NCI-H2029 (cell line): ENCODE measurements at places on chromosomes 3 and 15.

DNA sequence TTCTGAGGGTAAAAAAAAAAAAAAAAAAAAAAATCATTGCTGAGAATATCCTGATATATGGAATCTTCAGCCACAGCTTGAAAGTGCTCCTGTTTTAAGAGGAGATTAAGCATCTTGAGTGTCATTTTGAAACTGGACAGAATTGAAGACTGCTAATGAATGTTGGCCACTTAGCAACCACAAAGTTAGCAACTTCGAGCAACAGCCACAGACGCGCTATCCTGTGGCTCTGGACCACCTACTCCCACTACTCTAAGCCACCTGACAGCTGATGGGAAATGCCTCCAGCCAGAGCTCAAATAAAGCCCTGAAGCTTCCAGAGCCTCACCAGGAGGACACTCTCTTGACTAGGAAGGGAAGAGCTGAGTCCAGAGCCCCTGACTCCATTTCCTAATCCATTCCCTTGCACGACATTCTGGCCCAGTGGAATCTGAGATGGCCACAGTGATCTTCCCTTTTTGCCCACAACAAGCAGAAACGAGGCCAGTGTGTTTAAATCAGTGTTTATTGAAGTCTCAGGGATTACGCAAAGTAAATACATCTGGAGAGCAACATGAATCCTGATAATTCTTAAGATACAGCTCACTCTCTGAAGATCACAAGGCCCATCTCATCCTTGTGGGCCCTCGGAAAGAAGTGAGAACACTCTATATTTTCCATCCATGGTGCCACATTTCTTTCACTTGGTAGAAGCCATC is 58.6 kb downstream of the TMEM212 start:
- DNase-seq: no peak

- DNase-seq: no peak
These were observed 98.0 kb upstream of the BOC start for GRCh38 chr3:113113361-113113760.

DNA sequence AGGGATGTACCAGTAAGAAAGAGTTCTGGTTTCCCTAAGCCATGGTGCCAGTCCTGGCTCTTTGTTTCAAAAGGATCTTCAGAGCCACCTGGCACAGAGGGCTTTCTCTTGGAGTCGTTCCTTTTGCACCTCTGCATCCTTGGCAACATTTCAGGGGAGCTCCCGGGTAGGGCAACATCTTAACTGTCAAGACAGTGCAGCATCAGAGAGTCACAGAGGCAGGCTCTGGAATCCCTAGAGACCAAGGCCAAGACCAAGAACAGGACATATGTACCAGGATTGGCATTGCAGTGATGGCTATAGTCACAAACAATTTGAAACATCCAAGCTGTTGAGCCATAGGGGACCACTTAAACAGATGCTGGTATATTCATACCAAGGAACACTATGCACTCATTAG is 129.4 kb upstream of the ADPGK start:
- DNase-seq: no peak

GRCh38 chr3:82194870-82195269 is 433.4 kb upstream of the GBE1 start:
- DNase-seq: no peak

GRCh38 chr3:148102156-148102555 is 595.5 kb upstream of the AGTR1 start:
- no peak for DNase-seq

DNA sequence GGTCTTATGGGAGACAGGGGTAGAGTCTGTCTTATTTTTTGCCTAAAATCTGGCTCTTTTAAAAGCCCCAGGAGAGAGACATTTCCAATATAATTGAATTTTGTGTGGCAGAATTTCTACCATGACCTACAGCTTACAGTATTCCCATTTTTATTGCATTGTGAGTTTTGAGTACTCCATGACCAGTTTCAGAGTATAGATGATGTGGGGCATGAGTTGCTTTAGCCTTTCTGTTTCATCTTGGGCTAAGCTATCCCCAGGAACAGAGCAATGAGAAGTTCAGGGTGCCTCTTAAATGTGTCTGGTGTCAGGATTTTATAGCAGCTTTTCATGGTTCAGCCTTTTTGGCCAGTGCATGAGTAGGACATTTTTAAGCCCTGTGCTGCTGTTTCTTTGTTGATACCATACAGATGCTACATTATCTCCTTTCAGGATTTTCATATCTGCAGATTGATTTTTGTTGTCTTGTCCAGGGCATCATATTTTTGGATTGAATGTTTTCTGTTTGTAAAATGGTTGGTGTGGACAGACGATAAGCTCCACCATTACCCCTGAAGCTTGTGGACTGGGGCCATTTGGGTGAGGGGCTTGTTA is 3.5 kb downstream of the ABHD2 start:
- DNase-seq: no peak

- DNase-seq: no peak
These were observed 5.0 kb downstream of the VGLL4 start for GRCh38 chr3:11638495-11639358.

GRCh38 chr15:43187544-43188155 is 2.4 kb downstream of the CCNDBP1 start:
- no peak for DNase-seq

- no peak for DNase-seq
These were observed 16.1 kb downstream of the C3orf22 start for GRCh38 chr3:126542340-126543241.

- DNase-seq: no peak
These were observed 42.4 kb downstream of the PCSK6 start for GRCh38 chr15:101447168-101447533.

DNA sequence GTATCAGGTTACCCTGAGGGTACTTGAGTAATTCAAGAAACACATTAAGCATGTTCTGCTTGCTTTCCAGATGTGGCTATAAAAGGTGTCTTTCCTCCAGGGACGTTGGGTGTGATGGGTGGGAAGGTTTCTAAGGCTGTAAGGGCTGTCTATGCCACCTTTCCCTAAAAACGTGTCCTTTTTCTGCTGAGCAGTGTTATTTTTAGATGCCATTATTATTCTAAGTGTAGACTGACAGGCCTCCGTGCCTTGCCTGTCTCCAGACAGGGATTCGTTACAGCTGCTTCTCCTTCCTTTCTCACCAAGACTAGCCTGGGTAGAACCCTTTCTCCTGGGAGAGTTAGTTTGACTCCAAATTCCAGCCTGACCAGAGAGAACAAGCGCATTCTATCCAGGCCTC is 26.8 kb upstream of the RHO start:
- no peak for DNase-seq

DNA sequence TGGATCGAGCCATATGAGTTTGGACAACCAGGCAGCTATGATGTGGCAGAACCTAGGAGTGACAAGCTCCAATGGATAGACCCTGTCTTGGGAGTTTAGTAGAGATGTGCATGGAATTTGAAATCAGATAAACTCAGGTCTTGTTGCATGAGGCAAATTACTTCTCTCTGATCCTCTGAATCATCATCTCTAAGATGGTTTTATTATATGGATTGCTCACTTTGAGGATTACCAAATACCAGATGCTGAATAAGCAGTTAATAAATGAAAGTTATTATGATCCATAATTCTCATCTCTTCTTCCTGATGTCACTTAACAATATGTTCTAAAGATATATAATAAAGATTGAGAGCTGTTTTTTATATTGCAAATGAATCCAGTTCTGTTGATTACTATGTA is 622.2 kb downstream of the NTRK3 start:
- DNase-seq: no peak

DNA sequence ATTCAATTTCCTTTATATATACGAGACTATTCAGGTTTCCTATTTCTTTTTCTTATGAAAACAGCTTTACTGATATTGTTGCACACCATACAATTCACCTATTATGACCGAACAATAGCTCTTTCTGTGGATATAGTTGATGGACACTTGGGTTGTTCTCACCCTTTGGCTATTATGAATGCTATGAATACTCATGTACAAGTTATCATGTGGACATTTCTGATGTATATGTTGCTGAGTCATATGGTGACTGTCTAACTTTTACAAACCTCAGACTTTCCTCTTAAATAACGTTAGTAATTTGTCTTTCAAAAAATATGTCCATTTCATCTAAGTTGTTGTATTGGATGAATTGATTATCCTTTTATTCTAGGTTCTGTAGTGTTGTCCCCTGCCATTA is 15.7 kb upstream of the USF3 start:
- DNase-seq: no peak

GRCh38 chr3:47722859-47723258 is 58.8 kb downstream of the SMARCC1 start:
- DNase-seq: no peak

DNA sequence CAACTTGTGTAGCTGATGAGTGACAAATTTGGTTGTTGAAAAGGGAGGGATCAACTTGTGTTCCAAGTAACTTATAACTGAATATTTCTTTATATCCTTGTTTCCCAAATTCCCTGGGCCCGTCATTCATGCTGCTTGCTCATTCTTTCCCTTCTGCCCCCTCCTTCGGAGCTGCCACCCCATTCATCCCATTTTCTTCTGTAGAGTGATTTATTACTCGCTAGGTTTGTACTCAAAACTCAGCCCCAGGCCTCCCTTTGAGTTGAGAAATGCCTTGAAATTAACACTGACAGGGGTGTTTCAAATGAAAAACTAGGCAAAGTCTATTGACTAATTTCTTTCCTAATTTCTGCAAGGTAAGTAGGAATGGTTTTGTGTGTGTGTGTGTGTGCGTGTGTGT is 277.4 kb upstream of the SLCO3A1 start:
- no peak for DNase-seq

GRCh38 chr3:29240248-29240647 is 40.6 kb upstream of the RBMS3 start:
- DNase-seq: no peak
